ENCODE measurements at places on chromosomes 3 and 15. TPM values are rescaled to one million over a fixed set of nuclear protein-coding genes. Genes with fewer than 3 reads are reported as not detected.

The PRC1 gene
- total RNA-seq: 7.8 TPM

The CFAP161 gene
- total RNA-seq: 0.57 TPM

GRCh38 chr3:194142156-194142910, 6.4 kb downstream of the HES1 start:
- peak; percentile 53 for DNase-seq

- DNase-seq: no peak
Observed at GRCh38 chr3:154152741-154153140, 31.6 kb downstream of the ARHGEF26 start.

- no peak for DNase-seq
Observed at GRCh38 chr15:34890424-34890823, 79.1 kb downstream of the AQR start.

GRCh38 chr3:51401735-51402134, 10.7 kb downstream of the RBM15B start:
- no peak for DNase-seq

The CCK gene
- not detected for total RNA-seq

DNA sequence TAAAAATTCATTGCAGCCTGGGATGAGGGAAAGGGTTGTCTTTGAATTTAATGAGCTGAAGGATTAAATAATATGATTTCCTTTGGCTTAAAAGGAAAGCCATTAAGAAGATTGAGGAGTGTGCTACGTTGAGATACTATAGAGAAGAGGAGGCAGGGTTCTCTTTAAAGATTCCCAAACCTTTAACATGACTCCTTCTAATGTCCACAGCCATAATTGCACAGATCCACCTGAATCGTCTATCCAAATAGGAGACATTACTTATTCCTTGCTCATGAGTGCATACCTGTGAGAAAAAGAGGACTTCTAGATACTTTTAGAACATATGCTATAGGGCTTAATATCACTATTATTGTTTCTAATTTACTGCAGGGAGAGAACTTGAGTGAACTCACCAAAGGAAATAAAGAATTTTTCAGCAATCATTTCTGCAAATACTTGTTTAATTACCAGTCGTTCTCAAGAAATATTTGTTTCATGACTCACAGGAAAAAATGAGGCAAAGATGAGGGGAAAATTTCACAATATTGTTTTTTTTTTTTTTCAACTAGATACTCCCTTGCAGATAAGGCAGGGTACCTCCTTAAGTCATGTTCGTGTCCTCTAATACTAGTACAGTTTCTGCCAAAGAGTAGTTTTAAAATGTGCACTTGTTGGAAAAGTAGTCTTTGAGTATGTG, 8.9 kb upstream of the SUCNR1 start:
- DNase-seq: no peak

The LAMB2 gene
- 311 TPM for total RNA-seq

DNA sequence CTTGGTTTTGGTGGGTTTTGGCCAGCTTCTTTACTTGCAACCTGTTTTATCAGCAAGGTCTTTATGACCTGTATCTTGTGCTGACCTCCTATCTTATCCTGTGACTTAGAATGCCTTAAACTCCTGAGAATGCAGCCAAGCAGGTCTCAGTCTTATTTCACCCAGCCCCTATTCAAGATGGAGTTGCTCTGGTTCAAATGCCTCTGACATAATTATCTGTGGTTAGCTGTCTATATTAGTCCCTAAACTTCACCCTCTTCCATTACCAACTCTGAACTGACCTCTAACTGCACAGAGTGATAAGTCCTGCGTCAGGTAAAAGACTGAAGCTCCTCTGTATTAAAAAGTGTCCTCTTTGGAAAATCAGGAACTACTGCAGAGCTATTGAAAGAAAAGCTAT, 61.9 kb upstream of the CD96 start:
- DNase-seq: no peak

The TP63 gene
- total RNA-seq: 133 TPM

The HRG gene
- not detected for total RNA-seq

DNA sequence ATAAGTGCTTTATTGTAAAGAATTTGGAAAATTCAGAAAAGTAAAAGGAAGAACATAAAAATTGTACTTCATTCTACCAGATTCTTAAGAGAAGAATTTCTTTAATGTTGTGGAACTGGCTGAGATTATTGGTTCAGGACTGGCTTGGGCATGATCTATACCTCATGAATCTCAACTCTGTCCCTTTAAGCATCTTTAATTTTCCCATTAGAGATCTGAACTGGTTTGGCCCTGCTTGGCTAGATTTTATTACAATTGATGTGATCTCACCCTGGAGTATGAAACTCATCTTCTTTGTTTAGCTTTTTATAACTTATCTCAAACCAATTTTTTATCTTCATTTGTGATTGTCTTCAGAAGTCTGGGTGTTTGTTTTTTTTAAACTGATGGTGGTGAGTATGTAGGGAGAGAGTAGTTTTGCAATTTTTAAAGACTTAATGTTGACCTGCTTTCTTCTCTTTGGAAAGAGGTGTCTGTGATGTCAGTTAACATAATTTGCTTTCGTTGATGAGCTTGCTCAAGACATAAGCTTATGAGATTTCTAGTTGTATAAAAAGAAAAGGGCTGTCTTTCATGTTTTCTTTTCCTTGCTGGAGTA, 61.9 kb downstream of the ZNF609 start:
- no peak for DNase-seq

GRCh38 chr15:101151288-101151687, 100.6 kb downstream of the CHSY1 start:
- no peak for DNase-seq

GRCh38 chr3:181752202-181752671, 40.5 kb downstream of the SOX2 start:
- DNase-seq: no peak

The C3orf20 gene
- total RNA-seq: 0.31 TPM

- DNase-seq: no peak
Observed at GRCh38 chr3:177525987-177526712, 328.9 kb upstream of the TBL1XR1 start.

- DNase-seq: no peak
Observed at GRCh38 chr15:88700716-88701115, 61.9 kb downstream of the ISG20 start.

- no peak for DNase-seq
Observed at GRCh38 chr3:31358473-31359070, 174.2 kb upstream of the STT3B start.

- no peak for DNase-seq
Observed at GRCh38 chr3:113286524-113286923, 75.2 kb downstream of the BOC start.

The TRPM1 gene
- not detected for total RNA-seq

GRCh38 chr3:107965136-107965655, 125.6 kb downstream of the CD47 start:
- DNase-seq: no peak

DNA sequence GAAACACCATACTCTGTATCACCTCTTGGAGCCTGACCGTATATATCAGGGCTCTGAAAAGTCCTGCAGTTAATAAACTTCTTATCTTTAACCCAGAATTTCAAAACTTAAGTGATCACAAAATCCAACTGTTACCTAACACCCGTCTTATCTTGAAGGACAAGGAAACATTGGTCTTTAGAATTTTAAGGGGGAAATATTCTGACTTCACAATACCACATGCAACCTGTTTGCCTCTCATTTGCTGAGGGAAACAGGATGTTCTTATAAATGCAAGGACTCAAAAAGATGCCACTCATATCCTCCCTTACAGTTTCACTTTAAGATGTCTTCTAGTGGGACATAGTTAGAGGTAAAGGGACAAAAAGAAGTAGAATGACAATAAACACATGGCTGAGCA, 67.9 kb downstream of the CRTC3 start:
- DNase-seq: no peak

DNA sequence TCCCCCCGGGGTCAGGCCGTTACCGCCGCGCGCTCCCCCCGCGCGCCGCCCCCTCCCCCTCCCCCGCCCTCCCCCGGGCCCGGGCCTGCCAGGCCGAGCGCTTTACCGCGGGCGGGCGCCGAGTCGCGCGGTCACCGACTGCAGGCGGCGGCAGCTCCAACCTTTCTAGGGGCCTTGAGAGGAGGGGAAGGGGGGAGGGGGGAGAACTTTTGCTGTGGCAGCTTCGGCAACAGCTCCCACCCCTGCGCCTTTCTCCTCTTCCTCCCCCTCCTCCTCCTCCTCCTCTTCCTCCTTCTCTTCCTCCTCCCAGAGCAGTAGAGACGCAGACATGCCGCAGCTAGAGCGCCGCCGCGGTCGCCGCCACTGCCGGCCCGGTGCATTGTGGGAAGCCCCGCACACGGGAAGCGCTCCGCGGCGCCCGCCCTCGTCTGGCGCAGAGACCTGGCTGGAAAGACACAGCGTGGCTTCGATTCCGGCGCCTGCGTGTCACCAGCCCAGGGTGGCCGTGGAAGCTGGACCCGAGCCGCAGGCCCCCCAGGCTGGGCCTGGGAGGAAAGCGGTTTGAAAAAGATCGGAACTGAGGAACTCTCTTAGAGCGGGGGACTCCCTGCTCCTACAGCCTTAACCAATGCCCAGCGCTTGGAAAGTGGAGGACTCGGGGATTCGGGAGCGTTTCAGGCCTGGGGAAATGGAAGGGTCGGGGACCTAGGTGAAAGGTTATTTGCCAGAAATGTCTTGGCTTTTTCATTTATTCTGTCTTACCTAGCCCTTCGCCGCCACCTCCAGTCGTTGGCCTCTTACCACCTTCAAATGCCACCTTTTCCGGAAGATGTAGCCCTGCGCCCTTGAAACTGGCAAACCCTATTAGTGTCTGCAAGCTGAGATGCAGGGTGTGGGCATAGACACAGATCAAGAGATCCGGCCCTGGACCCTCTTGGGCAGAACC, at the start of gene ZNF148:
Gene ZNF148, minus strand, starts transcription at position 330 of the 946 bp plus-strand sequence. CDS start 61,685 bp downstream, outside the sequence.
- DNase-seq: peak; percentile 93

The CLRN1 gene
- not detected for total RNA-seq

The CASR gene
- total RNA-seq: 0.08 TPM

GRCh38 chr3:152718810-152719209, 116.1 kb upstream of the P2RY1 start:
- DNase-seq: no peak

The GOLGA8R gene
- 9.9 TPM for total RNA-seq

DNA sequence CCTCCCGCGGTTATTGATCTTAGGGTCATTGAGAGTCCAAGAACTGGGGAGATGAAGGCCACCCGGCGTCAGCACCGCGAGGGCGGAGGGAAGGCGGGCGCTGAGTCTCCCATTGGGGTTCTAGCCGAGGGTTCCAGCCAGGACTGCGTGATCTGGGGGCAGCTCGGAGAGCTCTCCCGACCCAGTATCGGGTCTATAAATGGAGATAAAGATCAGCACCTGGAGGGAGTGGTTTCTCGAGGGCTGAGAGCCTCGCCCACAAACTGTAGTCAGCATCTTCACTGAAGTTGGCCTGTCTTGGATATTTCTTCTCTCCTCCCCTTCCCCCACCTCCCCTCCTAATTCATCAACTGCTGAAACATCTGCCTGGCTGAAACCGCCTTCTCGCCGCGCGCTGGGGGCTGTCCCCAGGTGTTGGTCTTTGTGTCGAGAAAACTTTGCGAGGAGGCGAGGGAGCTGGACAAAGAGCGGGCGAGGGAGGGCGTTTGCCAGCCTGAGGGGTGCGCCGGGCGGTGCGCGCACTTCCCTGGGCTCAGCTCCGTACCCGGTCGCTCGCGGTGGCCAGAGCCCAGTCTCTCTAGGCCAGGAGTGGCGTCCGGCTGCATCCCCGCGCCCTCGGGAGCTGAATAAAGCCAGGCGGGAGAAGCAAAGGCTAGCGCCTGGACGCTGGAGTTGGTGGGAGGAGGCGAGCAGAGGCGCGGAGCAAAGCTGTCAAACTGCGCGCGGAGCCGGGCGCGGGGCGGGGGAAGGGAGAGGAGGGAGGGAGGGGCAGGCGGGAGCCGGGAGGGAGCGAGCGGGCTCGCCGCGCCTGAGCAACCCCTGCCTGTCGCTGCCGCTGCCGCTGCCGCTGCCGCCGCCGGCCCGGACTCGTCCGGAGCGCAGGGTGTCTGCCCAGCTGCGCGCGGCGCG, at the start of gene ST8SIA2:
Gene ST8SIA2, plus strand, starts transcription at position 811 of the 909 bp plus-strand sequence. CDS start 184 bp downstream, outside the sequence.
- DNase-seq: no peak

GRCh38 chr3:138051947-138052802, 42.2 kb downstream of the CLDN18 start:
- DNase-seq: no peak

GRCh38 chr3:140170612-140171011, 235.6 kb downstream of the CLSTN2 start:
- no peak for DNase-seq

DNA sequence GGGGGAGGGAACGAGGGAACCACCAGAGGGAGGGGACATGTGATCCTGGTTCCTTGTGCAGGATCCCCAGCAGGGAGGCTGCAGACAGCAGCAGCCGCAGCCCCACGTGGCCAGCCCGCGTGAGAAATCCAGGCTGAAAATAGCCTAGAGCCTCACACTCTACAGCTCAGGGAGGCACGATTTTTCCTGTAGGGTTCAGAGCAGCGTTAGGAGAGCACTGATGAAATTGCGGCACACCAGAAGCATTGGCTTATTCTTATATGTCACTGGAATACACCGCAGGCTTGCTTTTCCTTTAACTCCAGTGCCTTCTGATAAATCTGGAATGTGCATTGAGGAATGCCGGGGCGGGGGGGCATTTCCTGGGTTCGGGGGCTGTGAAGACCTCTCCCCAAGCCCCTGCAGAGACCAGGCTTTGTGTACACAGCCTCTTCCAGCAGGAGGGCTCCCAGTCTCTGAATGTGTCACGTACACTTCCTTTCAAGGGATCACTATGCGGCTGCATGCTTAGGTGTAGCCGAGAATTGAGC, 193.0 kb downstream of the ATP10A start:
- peak; percentile 66 for DNase-seq

The WNT5A gene
- 152 TPM for total RNA-seq

The RUBCN gene
- 24.5 TPM for total RNA-seq

GRCh38 chr3:76940181-76940770, 99.6 kb upstream of the ROBO2 start:
- DNase-seq: no peak

The CKMT1B gene
- total RNA-seq: 28.6 TPM

DNA sequence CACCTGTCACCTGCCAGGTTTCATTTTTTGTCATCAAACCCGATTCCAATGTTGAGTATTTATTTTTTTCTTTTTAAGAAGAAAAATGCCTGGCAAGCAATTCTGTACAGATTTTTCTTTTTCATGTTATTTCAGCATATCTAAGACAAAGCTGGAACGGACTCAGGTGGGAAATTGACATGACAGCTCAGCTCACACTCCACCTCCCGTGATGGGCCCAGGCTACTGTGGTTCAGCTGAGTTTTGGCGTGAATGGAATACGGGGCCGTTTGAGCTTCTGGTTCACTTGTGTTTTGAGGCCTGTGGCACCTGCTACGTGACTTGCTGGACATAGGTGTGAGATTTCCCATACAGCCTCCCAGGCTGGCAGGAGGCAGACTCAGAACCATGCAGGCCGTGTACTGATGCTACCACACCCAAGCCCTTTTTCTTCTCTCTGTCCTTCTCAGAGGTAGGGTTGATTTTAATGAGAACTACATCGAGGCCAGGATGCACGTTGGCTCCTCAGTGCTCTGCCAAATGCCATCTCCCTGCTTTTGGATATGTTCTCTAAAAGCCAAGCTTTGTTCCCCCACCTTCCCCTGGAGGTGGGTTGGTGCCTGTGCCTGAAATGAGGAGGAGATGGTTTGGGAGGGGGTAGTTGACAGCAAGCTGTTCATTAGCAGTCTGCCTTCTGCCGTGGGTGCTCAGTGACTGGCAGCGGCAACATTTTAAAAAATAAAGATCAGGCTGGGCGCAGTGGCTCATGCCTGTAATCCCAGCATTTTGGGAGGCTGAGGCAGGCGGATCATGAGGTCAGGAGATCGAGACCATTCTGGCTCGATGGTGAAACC, 48.7 kb downstream of the TRAK1 start:
- no peak for DNase-seq

The AP3B2 gene
- 12.5 TPM for total RNA-seq

GRCh38 chr3:177742273-177742672, 545.0 kb upstream of the TBL1XR1 start:
- DNase-seq: no peak

All from ureter (tissue), 1 donor.